ENCODE measurements at places on chromosomes 11 and 22.

- DNase-seq: no peak
These were observed at the start of gene SLN for GRCh38 chr11:107711861-107712755. Gene SLN, minus strand, starts transcription at chr11:107712056.

DNA sequence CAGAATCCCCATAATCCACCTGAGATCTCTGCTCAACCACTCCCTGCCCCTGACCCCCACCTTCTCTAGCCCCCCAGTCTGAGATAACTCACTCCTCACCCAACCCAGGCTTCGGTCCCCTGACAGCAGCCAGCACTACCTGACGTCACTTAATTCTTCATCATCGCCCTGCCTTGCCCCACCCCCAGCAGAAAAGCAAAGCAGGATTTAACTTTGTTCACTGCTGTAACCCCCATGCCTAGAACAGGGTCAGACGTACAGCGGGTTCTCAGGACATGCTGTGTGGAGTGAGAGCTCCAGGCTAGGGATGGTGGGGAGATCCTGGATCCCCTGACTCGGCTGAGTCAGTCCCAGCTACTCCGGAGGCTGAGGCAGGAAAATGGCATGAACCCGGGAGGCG lies 45.8 kb downstream of the ELFN2 start:
- no peak for DNase-seq

GRCh38 chr11:65211293-65212105 lies 29.8 kb downstream of the CAPN1 start:
- no peak for DNase-seq

- no peak for DNase-seq
These were observed 15.7 kb downstream of the ZNF214 start for GRCh38 chr11:7004482-7004881.

GRCh38 chr11:79101656-79102055 lies 339.2 kb downstream of the TENM4 start:
- no peak for DNase-seq

GRCh38 chr22:20803696-20804324 lies 29.9 kb downstream of the SERPIND1 start:
- no peak for DNase-seq

DNA sequence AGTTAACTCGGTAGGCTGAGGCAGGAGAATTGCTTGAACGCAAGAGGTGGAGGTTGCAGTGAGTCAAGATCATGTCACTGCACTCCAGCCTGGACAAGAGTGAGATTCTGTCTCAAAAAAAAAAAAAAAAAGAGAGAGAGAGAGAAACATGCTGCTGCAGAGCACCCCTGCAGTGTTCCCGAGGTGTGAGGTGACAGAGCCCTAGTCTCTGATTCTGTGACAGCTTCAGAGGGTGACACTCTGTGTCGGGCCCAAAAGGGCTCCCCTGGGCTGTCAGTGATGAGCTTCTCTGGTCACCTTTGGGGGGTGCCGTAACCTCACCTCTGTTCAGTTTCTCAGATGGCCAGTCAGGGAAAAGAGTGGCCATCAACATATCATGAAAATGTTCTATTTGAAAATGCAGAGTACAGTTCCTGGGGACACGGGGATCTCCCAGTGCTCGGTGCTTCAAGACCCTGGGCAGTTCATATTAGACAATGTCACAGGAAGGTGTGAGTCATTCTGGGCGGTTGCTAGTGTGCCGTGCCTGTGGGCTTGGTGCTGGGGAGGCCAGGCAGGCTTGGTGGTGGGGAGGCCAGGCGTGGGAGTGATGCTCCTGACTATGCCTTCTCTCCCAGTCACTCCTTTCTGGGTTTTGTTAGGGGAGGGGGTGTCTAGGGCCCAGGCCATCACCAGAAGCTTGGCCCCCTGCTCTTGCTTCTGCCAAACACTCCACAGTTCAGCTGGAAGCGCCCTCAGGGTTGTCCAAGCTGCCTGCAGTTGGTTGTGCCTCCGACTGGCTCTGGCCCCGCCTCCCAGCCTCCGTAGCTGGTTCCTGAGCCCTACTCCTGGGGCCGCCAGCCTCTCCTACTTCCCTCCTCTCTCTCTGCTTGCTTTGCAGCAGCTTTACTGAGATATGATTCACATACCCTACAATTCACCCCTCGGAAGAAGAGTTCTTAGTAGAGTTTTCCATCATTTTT lies 52.5 kb upstream of the CLDN5 start:
- peak; percentile 50 for DNase-seq

- no peak for DNase-seq
These were observed 120.9 kb downstream of the MAML2 start for GRCh38 chr11:96222102-96222501.

DNA sequence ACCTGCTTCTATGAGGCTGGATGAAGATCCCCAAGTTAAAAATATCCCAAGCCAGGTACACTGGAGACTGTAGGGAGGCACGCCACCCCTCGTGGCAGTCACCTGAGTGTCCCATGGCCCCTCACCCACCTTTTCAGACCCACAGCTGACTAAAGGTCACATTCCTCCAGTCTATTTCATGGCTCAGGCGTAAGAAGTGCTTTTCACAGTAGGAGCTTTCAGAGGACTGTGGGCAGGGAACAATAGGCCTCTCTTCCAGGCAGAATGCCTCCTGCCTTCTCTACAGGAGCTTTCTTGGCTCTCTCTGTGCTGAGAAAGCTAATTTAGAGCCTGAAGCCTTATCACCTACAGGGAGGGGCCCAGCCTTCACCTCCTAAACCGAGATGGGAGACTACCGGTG lies 73.8 kb downstream of the C11orf58 start:
- DNase-seq: no peak

DNA sequence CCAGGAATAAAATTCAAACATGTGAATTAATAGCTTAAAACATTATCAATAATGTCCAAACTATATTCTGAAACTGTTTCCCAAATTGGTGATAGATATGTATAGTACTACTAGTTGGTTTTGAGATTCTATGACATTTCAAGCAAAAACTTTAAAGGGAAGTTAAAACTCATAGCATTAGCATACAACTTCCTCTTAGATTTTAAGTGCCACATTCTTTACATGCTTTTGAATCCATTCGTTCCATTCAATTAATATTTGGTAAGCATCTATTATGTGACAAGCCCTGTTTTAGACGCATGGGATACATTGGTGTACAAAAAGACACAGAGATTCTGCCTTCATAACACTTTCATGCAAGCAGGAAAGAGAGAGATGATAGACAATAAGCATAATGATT lies 8.9 kb downstream of the PATL1 start:
- DNase-seq: no peak

DNA sequence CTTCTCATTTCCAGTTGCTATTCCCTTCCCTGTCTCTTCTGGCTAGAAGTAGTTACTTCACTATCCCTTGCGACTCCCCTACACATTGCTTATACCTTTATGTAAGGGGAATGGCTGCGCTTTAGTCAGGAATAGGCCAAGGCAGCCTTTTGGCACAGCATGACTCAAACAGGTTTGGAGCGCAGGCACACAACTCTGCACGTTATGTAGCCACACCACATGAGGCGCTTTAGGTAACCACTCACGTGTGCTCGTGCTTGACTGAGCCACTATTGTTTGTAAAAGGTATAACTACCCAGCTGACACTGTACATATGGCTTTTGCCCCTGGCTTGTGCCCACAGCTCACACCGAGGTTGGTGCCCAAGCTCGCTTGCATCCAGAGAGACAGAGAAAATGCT lies 46.7 kb upstream of the LIPT2 start:
- DNase-seq: no peak

DNA sequence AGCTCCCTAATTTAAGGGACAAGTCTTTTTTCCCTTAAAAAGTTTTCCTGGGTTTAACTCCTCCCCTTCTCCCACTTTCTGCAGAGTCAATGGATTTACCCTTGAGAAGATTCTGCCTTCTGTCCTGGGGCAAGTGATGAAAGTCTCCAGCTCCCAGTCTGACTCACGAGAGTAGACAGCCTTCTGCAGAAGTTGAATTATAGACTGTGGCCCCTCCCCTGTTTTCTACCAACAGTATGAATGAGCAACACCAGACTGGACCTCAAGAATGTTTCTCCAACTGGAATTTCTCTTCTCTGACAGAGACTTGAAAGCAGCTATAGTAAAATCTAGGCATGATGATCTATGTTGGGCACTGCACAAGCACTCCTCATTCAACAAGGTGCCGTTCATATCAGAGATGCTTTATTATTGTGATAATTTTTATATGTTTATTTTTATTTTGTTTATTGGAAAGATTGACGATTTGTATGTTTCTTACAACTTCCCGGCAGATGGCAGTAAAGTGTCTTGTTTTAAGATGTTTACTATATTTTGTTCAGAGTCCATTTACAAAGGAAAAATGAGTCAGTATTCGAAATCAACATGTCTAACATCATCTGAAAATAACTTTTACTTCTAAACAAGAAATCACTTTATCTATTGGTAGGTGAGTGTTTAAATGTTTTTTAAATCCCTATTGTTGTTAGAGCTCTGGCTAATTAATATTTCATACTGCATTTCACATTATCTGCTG lies 56.6 kb downstream of the LMO2 start:
- no peak for DNase-seq

- DNase-seq: no peak
These were observed 18.5 kb upstream of the ARHGAP20 start for GRCh38 chr11:110730773-110731172.

GRCh38 chr22:48558606-48559402 lies 1268.9 kb downstream of the BRD1 start:
- no peak for DNase-seq

DNA sequence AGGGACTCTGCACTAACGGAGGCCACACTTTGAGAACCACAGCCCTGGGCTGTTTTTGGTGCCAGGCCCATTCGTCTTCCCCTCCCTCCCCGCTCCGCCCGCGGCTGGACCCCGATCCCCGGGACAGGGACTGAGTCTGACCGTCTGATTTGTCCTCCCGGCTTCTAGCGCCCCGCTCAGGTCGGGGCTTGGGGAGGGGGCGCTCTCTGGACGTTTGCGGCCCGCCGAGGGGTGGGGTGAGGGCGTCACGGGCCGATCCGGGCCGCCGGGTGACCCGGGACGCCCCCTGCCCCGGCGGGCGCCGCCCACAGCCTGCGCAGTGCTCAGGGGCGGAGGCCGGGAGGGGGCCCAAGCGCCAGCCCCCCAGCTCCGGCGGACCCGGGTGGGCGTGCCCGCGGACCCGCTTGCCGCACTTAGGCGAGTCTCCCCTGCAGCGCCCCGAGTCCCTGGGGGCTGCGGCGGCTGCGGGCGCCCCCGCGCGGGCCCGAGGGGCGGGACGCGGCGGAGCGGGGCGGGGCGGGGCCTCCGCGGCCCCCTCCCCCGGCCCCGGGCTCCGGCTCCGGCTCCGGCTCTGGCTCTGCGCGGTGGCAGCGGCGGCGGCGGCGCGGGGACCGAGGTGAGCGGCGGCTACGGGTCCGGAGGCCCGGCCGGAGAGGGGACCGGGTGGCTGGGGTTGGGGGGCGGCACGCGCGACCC lies 33.7 kb upstream of the PRR5 start:
- no peak for DNase-seq

GRCh38 chr11:88101881-88102597 lies 73.2 kb downstream of the RAB38 start:
- DNase-seq: no peak

DNA sequence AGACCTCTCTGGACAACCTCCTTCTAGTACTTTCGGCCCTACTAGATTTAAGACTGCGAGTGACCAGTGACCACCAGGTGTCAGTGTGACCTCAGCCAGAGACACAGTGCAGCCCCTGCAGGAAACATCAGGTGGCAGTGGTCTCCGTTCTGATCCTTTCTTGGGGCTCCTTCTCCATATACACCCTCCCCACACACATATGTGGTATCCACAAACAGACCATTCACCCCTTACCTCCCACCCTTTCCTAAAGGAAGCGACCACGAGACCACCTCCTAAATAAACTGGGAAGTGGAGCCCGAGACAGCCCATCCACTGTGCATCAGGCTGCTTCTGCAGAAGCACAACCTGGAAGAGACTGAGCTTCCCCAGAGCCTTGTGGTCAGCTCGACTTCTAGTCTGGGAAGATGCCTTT lies 38.5 kb upstream of the CYP2D6 start:
- peak; percentile 41 for DNase-seq

GRCh38 chr11:65297026-65297672 lies 17.5 kb upstream of the CDC42EP2 start:
- no peak for DNase-seq

GRCh38 chr22:43293655-43294392 lies 49.3 kb downstream of the SCUBE1 start:
- no peak for DNase-seq

- DNase-seq: no peak
These were observed 41.2 kb upstream of the KLHL35 start for GRCh38 chr11:75474240-75474639.

- peak; percentile 48 for DNase-seq
These were observed 22.1 kb downstream of the CD6 start for GRCh38 chr11:60993615-60994014.

DNA sequence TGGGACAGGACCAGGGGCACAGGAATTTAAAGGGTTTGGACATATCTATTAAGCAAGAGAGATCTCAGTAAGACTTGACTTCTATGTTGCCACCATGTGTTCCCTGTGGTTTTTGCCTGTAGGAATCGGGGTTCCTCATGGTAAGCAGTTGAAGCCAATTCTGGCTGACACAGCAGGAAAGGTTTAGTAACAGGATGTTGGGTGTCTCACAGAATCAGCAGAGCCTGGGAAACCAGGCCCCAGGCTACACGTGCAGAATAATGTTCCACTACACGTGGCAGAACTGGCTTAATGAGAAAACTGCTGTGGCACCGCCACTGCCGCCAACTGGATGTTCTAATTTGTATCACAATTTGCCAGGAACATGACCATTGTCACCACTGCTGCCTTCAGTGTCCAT lies 264.6 kb upstream of the PLET1 start:
- DNase-seq: no peak

DNA sequence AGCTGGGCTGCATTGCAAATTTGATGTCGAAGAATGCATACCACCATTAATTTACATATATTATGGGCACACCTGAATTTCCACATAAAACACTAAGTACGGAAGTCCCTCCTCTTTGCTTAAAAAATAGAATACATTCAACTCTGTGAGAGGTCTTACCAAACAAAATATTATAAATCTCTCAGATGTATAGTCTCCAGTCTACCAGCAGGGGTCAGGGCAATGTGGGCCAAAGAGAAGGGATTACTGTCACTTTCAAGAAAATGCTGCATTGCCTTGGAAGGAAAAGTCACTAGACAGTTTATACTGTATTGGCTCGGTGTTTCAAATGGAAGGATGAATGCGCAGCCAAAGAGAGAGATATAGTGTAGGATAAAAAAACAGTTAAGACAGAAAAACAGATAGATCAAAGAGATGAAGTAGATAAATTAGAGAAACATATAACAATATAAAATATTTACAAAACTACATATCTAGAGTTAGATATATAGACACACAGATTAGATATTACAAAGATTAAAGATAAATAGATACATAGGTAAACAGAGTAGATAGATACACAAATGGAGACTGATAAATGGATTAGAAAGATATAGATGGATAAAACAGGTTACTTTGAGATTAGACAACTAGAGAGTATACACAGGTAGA lies 20.9 kb downstream of the SERGEF start:
- DNase-seq: no peak

DNA sequence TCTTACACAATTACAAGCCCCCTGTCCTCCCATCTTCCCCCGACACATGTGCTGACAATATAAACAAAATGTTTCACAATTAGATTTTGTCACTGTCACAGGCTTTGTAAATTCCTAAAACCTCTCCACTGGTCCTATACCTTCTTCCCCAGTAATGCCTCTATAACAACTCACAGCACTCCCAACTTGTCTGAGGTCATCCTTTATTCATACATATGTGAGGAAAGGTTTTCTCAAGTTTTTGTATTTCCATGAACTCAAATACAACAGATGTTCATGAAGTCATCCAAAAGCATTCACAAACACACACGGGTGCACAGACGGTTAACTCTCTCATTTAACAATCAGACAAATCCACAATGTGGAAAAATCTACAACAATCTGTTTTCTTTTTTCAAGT lies 1.9 kb downstream of the OR52H1 start:
- no peak for DNase-seq
